HCEC 1CT (cell line): ENCODE measurements at places on chromosomes 4 and X.
A peak's percentile ranks its signal among the peaks of the same experiment; 100 is the strongest.

- no peak for DNase-seq
Measured at GRCh38 chrX:40327085-40327484, 229.3 kb upstream of the BCOR start.

DNA sequence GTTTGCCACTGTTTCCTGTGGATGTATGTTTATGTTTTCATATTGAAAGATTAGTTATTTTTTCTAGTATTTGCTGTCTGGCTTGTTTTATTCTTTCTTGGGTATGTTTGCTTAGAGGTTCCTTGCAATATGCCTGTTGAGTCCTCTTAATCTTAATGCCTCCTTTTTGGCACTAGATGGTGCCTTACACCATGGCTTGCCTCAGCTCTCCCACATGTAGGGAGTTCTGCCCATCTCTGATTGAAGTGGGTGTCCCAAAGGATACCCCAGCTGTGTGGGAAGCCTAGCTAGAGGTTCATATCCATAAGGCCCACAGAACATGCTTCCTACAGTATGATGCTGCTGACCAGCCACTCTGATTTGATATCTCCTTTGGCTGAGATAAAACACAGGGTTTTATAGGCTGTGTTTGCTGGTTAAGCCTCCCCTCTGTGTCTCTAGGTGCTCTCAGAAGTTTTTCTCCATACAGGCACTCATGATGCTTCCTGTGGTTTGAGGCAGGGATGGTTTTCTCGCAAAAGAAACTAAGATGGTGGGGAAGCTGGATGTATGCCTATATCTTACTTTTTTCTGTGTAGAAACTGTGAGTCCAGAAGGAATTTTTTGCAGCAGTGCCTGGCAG lies 162.4 kb downstream of the ASB9 start:
- no peak for DNase-seq

- DNase-seq, result no peak
Measured at GRCh38 chr4:83905952-83906351, 370.0 kb downstream of the GPAT3 start.

GRCh38 chrX:122579526-122579925 lies 604.6 kb upstream of the GRIA3 start:
- peak; percentile 47 for DNase-seq

- DNase-seq, result no peak
Measured at GRCh38 chr4:108171339-108172230, 2.9 kb upstream of the LEF1 start.

DNA sequence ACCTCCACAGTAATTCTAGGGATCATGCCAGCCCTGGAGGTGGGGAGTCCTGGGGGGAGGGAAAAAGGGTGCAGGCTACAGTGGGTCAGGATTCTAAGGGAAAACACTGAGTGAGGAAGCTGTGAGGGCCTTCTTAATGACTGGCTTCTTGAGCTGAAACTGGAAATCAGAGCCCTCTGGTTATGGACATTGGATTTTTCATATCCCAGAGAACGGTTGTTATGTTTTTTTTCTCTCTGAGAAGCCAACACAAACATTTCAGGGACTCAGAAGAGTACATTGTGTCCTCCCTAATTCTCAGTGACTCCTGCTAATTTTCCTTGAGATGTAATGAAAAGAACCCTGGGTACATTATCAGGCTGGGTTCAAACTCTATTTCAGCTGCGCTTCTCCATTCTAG lies 162.4 kb upstream of the PRDX4 start:
- DNase-seq, result no peak

DNA sequence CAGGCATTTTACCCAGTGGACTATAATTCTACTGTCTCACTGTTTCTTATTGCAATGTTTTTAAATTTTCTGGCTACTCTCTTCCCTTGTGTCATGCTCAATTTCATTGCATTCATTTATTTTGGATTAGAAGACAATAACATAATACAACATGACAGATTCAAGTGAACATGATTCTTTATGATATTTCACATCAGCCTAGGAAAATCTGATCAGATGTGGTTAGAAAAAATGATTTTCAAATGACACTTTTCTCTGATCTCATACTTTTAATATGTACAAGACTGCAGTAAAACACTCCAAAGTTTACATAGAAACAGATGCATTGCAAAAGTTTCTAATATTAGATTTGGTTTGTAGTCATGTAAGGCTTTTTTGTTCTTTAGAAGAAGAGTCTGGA lies 586.0 kb downstream of the ACTRT1 start:
- DNase-seq, result no peak

DNA sequence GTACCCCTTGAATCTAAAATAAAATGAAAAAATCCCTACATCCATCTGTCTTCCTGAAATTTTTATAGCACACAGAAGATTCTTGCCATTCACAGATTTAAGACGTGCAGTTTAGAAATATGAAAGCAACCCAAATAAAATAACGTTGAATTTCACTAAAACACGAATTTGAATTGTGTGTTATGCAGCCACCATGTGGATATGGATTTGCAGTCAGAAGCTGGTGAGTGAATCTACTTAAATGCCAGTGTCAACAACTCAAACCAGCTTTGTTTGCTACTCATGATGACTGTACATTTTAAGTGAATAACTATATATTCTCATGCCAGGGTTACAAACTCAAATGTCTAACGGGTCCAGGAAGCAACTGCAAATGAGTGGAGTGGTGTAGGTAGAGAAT lies 173.0 kb upstream of the HAND2 start:
- no peak for DNase-seq

GRCh38 chr4:2300431-2301224 lies 38.7 kb upstream of the MXD4 start:
- DNase-seq, result no peak

GRCh38 chrX:10414156-10414824 lies 206.1 kb downstream of the MID1 start:
- DNase-seq, result no peak

DNA sequence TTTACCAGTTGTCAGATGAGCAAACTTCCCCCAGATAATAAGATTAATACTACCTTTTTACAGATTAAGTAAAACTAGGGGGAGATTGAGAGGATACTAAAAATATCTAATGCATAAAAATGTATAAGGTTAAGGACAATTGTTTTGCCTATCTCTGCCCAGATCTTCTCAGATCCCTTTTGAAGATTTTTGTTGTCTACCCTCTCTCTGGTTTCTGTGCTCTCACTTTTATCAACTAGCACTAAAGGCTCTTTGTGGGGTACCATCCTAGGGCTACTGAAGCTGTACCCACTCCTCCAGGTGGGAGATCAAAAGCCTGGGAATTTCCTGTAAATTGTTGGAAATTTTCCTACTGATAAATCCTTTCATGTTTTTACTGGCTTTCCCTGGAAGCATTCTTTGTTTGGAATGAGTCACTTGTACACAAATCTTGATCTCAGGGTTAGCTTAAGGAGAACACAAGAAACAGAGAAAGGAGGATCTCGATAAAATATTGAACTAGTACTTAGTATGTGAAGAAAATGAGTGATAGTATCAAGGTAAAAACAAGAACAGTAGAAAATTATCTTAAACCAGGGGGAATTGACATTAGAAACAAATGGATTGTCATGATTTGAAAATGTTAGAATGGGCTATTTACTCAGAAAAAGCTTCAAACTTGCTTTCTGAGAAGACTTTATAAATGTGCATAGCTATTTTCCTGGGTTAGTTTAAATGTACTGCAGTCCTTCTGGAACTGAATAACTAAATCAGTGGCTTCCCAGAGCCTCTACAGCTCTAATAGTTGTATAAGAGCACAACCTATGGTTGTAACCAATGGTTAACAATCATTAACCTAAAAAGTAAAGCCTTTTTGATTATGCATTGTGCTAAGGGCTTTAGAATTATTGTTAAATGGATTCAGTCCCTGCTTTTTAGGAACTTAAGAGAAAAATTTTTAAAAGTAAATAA lies 679.9 kb upstream of the MAGEB2 start:
- peak; percentile 40 for DNase-seq

GRCh38 chr4:44493924-44494323 lies 45.3 kb upstream of the KCTD8 start:
- DNase-seq, result no peak

DNA sequence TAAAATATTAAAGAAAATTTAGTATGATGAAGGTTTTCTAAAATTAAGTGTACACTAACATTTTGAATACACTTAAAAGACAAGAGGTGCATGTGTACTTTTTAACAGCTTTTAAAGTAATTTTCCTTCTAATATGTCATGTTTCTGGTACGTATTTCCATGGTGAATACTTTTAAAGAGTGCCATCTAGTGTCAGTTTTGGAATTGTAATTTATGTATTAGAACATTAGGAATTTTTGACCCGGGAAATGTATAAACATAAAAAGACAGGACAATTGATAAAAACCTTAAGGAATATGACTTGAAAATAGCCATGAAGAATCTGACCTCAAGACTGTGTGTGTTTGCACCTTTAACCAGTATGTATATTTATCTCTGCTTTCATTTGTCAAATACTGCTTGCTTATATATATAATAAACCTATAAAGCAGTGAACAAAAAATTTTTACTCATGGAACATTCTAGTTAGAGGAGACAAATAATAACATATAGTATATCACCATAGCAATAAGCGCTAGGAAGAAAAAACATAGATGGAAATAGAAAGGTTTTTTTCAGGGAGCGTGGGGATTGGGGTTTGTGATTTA lies 7.2 kb downstream of the GSTCD start:
- peak; percentile 37 for DNase-seq

DNA sequence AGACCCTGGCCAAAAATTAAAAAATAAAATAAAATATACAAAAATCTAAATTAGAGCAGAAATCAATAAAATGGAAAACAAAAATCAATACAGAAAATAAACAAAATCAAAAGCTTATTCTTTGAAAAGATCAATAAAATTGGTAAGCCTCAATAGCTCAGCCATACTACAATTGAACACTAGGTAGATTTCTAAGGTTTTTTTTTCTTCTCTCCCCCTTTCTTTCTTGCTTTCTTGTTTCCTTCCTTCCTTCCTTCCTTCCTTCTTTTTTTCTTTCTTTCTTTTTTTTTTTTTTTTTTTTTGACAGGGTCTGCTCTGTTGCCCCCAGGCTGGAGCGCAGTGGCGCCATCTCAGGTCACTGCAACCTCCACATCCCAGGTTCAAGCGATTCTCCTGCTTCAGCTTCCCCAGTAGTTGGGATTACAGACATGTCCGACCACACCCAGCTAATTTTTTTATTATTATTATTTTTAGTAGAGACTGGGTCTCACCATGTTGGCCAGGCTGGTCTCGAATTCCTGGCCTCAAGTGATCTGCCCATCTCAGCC lies 23.4 kb upstream of the PPP3CA start:
- DNase-seq, result no peak

DNA sequence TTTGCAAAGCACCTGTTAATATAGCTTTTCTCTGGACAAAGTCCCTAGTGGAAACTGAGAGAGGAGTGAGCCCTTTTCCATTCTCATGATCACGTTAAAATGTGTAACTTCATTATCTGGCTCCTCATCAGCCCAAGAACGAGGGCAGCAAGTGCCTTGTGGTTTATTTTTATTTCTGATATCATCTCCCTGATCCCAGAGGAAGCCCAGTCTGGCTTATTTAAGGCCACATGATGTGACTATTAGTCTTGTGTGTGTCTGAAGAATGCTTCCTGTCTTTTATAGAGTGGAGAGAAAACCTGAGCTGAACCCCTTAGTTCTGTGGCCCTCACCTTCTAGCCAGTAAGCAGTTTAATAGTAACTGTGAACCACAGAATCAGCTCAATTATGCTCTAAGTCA lies 67.2 kb downstream of the LHFPL1 start:
- no peak for DNase-seq

DNA sequence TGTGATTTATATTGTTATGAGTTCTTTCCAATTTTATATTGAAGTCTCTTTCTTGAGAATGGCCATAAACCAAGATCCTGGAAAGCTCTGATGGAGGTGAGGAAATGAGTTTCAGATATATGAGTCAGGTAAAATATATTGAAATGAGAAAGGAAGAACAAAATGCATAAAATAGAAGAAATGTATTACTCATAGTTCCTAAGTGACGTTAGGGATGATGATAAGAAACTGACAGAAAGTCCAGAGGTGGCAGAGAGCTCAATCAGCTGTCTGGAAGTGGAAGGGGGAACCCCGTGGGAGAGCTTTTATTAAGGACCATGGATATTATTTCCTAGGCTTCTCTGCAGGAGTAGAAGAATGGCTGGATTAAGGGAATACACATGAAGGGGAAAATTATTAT lies 24.6 kb downstream of the UGT2B7 start:
- no peak for DNase-seq

GRCh38 chrX:107827852-107828251 lies 2.2 kb downstream of the MID2 start:
- no peak for DNase-seq

DNA sequence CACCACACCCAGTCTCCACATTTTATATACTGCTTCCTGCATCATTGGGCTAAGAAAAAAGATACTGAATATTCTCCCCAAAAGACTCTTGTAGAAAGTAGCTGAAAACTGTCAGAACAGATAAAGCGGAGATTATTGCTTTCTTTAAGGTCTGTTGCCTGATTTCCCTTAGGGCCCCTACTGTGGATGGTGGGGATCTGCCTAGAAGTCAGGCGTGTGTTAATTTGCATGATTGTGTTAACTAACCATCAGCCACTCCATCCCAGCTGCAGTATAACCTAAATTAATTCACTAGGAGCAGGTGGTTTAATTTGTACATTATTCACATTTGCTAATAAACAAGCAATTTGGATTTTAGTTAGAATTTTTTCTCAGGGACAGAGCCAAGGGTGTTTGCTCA lies 360.3 kb downstream of the FBXW7 start:
- DNase-seq, result no peak

GRCh38 chr4:149306537-149306936 lies 509.1 kb downstream of the IQCM start:
- DNase-seq, result no peak

- DNase-seq, result no peak
Measured at GRCh38 chr4:76354517-76355473, 48.3 kb downstream of the STBD1 start.

- DNase-seq, result no peak
Measured at GRCh38 chr4:23979534-23979933, 89.7 kb upstream of the PPARGC1A start.

- DNase-seq, result no peak
Measured at GRCh38 chr4:172055046-172055445, 241.8 kb downstream of the GALNTL6 start.

DNA sequence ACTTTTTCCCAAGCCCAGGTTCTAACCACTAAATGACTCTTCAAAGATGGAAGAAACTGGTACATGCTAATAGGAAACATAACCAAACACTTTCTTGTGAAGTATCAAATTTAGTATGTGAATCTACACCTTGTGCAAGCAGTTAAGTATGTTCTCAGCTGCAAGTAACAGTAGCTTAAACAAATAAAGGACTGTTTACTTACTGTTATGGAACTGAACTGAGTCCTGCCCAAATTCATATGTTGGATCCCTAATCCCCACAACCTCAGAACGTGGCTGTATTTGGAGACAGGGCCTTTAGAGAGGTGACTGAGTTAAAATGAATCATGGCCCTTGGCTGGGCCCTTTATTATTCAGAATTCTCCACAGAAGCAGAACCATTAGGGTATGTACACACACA lies 178.7 kb downstream of the KDR start:
- DNase-seq, result no peak

GRCh38 chr4:185950891-185951290 lies 118.1 kb upstream of the TLR3 start:
- DNase-seq, result peak; percentile 6

- DNase-seq, result no peak
Measured at GRCh38 chr4:134812611-134813010, 611.0 kb upstream of the PABPC4L start.

- DNase-seq, result no peak
Measured at GRCh38 chr4:39682138-39682537, 15.8 kb upstream of the UBE2K start.
